Panc1 (cell line): ENCODE measurements at places on chromosomes 5 and 9. TPM values are rescaled to one million over a fixed set of nuclear protein-coding genes. Genes with fewer than 3 reads are reported as not detected.

DNA sequence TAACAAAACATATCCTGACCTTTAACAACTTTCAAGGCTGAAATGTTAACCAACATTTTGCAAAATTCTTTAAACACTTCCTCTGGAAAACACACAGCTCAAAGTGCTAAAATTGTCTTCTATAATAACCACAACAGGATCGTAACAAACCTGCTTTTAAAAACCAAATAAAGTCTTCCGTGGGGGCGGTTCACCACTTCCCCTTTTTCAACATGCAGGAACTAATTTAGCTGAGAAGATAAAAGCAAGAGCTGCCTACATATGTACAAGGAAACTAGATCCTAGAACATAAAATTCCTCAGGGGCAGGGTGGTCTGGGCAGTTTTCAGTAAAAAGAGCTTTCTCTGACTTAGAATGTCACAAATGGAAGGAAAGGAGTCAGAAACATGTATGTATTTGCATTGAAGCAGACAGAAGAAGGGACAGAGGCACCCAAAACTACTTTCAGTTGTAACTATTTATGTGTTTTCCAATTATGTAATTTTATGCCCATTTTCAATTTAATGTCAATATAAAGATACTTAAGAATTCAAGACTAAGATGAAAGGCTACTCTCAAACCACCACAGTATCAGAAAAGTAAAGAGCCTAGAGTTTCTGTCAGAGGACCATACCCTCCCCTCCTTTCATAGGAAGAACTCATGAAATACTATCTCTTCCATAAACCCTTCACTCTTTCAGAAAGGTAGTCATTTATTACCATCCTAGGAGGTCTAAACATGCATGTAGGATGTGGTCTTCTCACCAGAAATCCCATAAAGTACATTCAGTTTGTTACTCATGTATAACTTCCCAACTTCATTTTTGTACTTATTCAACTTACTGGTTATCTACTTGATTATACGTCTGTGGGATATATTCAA, 185.9 kb upstream of the RASA1 start:
- DNase-seq, result no peak

Gene FCN2
- total RNA-seq, result not detected

- DNase-seq, result no peak
These were observed 474.0 kb upstream of the RGMB start for GRCh38 chr5:98299435-98299834.

Gene ZBTB26
- 4.5 TPM for total RNA-seq

DNA sequence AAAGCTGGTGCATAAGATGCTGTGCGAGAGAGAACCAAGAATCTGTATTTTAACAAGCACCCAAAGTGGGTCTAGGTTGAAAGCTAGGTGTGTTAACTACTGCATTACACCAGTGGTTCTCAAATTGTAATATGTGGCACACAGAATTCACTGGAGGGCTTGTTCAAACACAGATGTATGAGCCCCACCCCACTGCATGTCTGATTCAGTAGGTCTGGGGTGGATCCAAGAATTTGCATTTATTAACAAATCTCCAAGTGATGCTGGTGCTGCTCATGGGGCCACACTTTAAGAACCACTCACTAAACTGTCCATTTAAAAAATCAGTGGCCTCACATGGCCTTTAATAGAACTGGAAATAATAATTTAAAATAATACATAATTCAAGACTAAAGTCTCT, 40.4 kb downstream of the LPAR1 start:
- DNase-seq, result no peak

DNA sequence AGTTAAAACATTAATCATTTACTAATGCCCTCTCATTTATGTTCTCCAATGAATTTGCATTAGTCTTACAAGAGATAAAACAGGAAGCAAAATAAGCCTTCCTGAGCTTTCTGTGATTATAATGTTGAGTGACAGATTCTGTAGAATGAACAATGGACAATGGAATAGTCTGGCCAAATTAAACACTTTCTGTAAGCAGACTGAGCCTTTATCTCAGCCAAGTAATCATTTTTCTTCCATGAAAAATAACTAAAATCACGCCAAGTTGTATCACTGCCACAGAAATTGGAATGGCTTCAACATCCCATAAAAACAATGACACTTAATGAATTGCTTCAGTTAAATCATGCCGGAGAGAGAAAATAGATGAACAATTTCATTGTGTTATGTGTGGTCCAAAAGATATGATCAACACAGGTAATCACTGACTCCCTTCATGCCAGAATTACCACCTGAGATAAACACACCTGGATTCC, 63.0 kb downstream of the TSSK1B start:
- no peak for DNase-seq

Gene ABO
- total RNA-seq, result 0.10 TPM

DNA sequence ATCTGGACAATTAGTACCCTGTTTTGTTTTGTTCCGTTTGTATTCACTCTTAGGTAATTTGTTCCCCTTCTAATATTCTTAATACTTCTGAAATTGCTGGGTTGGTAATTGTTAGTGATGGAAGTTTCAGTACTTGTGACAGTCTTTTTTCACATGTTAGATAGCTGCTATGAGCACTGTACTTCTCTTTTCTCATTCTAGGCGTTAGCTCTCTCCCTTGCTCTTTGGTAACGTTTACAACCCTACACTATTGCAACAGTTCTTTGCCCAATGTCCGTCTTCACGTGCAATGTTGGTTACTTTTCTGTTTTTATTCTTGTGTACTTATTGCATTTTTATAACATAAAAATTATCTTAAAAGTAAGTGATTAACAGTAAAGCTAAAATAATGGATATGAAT, 1509.0 kb downstream of the MAT2B start:
- DNase-seq, result no peak

Gene IFNA13
- not detected for total RNA-seq
